ENCODE measurements at places on chromosomes 7 and 10.
A peak's percentile ranks its signal among the peaks of the same experiment; 100 is the strongest.

GRCh38 chr10:33132626-33133025 is 174.6 kb upstream of the ITGB1 start:
- no peak for DNase-seq

- DNase-seq = peak; percentile 34
Observed at GRCh38 chr10:104253106-104253505, 1.6 kb upstream of the GSTO1 start.

- DNase-seq = peak; percentile 23
Observed at GRCh38 chr10:110353244-110354119, 48.8 kb upstream of the SMNDC1 start.

- DNase-seq = no peak
Observed at GRCh38 chr7:69256634-69257081, 341.6 kb upstream of the AUTS2 start.

DNA sequence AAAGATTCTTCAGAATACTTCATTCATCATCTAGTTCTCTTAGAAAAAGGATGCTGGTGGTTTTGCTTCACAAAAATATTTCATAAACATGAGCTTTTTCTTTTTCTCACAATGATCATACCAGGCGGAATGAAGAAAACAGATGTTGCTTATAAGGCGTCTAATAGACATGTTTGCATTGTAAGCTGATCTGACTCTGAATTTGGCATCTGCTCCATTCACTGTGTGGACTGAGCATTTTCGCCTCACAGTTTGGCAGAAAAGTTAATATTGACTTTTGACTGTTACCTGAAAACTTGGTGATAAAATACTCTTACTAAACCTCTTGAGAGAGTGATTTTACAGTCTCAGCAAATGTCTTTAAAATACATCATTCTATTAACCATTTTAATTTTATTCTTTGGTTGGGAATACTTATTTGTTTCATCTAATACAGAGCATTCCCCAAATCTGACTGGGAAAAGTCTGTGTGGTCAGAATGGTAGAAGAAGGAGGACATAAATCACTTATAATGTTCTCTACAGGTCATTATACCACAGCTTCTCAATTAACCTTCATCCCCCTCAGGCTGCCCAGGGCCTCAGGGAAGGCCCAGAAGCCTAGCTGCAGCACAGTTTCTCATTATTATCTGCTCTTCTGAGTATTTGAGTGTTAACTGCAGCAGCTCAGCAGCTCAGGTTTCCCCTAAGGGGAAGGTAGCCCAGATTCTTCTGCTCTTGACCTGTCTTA is 121.6 kb upstream of the KAT6B start:
- no peak for DNase-seq

- no peak for DNase-seq
Observed at GRCh38 chr7:130494431-130494858, 2.6 kb downstream of the MEST start.

DNA sequence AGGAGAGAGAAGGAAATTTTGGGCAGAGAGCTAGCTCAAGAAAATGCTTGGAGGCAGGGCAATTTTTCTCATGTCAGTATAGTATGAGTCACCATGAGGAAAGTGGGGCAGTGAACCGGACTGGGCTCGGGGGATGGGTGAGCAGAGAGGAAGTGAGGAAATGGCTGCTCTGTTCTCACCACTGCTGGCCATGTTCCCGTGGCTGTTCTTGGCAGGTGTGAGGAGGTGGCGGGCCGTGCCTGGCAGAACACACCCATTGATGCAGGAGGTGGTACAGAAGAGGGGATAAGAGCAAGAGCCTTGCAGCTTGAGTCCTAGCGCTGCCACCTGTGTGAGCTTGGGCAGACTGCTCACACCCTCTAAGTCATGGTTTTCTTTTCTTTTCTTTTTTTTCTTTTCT is 304.4 kb upstream of the LYZL1 start:
- peak; percentile 69 for DNase-seq

GRCh38 chr10:32150532-32151101 is 94.4 kb upstream of the KIF5B start:
- DNase-seq = no peak

- no peak for DNase-seq
Observed at GRCh38 chr10:132605390-132605789, 67.8 kb downstream of the INPP5A start.

GRCh38 chr10:125689955-125690569 is 7.1 kb upstream of the TEX36 start:
- DNase-seq = no peak

DNA sequence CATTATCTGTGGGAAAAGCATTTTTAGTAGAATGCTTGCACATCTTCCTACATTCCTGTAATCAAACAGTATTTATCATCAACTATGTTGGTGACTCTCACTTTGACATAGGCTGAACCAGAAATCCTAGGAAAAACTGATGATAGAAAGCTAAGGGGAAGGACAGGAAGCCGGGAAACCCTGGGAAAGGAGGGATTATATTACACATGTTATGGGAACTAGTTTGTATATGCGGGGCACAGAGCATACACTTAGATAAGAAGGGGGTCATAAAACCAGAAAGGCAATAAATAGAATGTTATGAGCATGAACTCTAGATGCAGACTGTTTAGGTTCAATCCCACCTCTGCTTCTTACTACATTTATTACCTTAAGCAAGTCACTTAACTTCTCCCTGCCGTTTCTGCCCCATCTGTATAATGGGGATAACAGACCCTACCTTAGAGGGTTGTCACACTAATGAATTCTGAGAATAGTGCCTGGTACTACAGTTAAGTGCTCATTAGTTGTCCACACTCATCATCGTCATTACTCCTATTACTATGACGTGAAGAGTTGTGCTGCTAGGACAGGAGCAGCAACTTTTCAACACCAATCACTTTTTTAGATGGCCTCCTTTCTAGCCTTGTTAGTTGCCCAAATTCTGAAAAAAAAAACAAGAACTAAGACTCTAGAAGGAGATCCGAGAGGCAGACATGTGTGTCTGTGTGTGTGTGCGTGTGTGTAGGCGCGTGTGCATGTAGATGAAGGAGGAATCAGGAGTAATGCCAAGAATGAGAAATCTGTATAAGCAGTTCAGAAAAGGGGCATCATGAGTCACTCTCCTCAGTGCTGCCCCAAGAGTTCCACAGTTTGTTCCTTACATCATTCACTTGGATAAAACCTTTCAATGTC is 52.2 kb downstream of the KMT2C start:
- DNase-seq = no peak

DNA sequence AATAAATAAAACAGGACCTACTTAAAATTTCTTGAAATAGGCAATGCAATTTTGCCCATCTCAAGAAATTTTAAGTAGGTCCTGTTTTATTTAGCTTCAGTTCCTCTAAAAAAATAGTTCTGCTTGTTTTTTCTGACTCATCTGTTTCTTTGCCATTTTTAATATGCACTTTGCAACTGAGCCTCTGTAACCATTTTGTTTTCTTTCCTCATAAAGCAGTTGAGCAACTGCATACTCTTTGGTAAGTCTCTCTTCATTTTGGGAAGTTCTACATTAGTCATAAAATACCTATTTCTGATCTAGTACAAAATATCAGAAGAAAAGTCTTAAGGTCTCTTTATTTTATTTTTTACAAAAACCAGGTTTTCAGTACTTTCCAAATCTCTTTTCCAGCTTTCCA is 18.0 kb downstream of the TAS2R40 start:
- DNase-seq = peak; percentile 92

- no peak for DNase-seq
Observed at GRCh38 chr7:110372685-110373084, 718.2 kb upstream of the LRRN3 start.

DNA sequence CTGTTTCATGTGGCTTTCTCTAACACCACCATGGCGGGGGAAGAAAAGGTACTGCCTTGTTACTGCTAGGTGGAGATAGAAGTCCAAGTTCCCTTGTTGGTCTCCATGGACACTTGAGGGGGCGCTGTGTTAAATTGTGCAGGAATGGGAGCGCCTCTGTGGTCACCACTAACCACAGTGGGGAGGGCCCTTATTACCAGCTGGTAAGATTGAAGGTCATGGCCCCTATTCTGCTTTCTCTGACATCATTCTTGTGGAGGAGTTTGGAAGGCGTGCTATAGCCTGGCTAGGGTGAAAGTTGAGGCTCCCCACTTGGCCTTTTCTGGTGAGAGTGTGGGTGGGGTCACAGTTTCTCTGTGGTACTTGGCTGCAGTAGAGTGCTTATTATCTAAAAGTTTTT is 14.9 kb upstream of the MXI1 start:
- peak; percentile 68 for DNase-seq

- DNase-seq = no peak
Observed at GRCh38 chr7:82623812-82624211, 180.2 kb upstream of the CACNA2D1 start.

DNA sequence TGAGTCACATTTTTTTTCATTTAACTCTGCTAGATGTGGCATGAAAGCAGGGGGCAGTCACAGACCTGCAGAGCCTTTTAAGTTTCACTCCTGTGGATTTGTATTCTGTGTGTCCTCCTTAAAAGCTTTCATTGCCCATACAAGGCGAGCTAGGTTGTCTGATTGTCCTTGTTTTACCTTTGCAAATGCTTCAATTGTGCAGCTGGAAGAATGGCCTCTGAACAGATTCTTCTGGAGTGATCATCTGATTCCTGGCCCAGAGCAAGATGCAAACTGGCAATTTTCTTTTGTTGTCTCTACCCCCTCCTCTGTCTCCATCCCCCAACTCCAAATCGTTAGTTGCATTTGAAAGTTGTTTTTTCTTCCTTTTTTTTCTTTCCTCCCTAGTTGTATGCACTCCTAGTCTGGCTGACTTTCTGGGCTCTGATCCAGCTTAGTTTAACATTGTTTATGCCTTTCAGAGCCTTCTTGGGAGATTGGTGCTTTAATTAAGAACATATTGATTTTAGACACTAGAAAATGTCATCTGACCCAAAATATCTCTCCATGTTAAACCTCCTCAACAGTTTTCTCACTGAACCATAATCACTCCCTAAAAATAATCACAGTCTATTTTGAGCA is 150.2 kb downstream of the REEP3 start:
- DNase-seq = no peak

Data from NB4 (cell line).